ENCODE measurements at places on chromosomes 5 and 9. TPM values are rescaled to one million over a fixed set of nuclear protein-coding genes. Genes with fewer than 3 reads are reported as not detected.

- no peak for DNase-seq
Measured at GRCh38 chr9:109880276-109881169, 100.5 kb downstream of the PALM2AKAP2 start.

Gene IFNA1
- total RNA-seq, result not detected

DNA sequence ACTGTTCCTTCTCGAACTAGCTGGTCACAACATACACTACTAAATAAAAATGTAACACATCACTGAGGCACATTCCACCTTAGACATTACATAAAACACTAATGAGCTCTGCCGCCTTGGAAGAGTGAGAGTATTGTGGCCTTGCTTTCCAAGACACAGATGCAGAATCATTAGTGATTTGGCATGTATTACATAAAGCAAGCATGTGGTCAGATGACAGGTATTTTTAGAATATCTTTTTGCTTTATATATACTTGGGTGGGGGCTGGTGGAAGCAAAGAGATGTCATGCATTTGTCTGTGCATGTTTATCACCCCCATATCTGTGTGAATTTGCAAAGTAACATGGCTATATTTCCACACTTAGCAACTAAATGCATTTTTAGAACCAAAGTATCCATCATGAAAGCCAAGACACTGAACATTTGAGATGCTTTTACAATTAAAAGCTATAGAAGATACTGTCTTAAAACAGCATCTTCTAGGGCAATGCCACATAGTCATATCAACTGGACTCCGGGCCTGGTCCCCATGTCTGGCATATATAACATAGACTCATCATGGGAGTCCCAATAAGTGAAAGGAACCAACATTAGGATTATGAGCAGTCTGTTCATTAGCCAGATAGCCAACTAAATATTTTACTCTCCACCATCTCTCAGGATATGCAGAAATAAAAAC is 213.5 kb downstream of the MEF2C start:
- no peak for DNase-seq

- DNase-seq, result no peak
Measured at GRCh38 chr9:70076678-70077077, 33.0 kb downstream of the MAMDC2 start.

GRCh38 chr5:163357636-163358035 is 79.8 kb upstream of the CCNG1 start:
- DNase-seq, result no peak

DNA sequence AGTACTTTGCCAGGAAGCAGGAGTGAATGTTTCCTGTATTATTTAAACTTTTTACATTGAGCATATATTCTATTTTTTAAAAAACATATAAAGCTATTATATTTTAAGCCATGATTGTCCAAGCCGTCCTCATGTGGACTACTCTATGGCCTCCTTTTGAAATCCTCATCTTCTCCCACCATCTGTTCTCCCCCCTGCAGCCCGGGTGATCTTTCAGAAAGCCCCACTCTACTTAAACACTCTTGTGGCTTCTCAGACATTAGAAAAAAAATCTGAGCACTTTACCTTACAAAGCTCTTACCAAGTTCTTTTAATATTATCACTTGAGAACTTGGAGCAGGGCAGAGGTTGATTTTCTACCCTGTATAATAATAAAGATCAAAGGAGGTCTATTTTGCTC is 95.4 kb downstream of the CAVIN4 start:
- DNase-seq, result no peak

Gene TRAPPC13
- 18.3 TPM for total RNA-seq

Gene TAF11L10
- not detected for total RNA-seq

DNA sequence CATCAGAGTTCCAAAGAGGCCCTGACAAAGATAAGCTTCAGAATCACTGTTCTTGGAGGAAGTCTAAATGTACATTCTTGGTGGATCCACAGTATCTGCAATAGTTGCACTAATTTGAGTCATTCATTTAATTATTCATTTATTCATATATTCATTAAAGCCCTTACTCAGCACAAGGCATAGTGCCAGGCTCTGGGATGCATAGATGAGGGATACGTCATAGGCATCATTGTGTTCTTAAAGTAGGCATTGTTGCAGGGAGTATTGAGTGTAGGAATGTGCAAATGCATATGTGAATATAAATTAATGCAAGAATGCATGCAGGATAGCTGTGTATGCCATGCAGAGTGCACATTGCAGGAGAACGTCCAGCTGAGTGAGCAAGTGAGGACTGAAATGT is 100.7 kb downstream of the DRD1 start:
- no peak for DNase-seq

- peak; percentile 57 for DNase-seq
Measured at GRCh38 chr9:84371737-84372136, 31.2 kb upstream of the SLC28A3 start.

- DNase-seq, result no peak
Measured at GRCh38 chr5:16616536-16617273, at the start of gene RETREG1. TSS of gene RETREG1 (minus strand) at chr5:16616997. CDS start at chr5:16616971, 26 bp downstream.

Gene IL13
- total RNA-seq, result not detected

Gene SERF1A
- total RNA-seq, result 9.6 TPM

- no peak for DNase-seq
Measured at GRCh38 chr9:107644733-107645463, 155.3 kb upstream of the KLF4 start.

Gene PCDHB11
- 0.06 TPM for total RNA-seq

- DNase-seq, result no peak
Measured at GRCh38 chr9:128833696-128834095, 4.1 kb upstream of the SPOUT1 start.

Gene FLT4
- 0.29 TPM for total RNA-seq

GRCh38 chr9:114763220-114763619 is 42.6 kb downstream of the TNFSF15 start:
- DNase-seq, result no peak

GRCh38 chr5:118577621-118578020 is 410.7 kb downstream of the DTWD2 start:
- no peak for DNase-seq

GRCh38 chr9:84755380-84755779 is 85.9 kb downstream of the NTRK2 start:
- no peak for DNase-seq

Gene IFNA21
- total RNA-seq, result not detected

Measured in epithelial cell of proximal tubule (primary cell).